ENCODE measurements at places on chromosomes 5 and 9. TPM values are rescaled to one million over a fixed set of nuclear protein-coding genes. Genes with fewer than 3 reads are reported as not detected.

IL5 gene
- not detected for total RNA-seq

DNA sequence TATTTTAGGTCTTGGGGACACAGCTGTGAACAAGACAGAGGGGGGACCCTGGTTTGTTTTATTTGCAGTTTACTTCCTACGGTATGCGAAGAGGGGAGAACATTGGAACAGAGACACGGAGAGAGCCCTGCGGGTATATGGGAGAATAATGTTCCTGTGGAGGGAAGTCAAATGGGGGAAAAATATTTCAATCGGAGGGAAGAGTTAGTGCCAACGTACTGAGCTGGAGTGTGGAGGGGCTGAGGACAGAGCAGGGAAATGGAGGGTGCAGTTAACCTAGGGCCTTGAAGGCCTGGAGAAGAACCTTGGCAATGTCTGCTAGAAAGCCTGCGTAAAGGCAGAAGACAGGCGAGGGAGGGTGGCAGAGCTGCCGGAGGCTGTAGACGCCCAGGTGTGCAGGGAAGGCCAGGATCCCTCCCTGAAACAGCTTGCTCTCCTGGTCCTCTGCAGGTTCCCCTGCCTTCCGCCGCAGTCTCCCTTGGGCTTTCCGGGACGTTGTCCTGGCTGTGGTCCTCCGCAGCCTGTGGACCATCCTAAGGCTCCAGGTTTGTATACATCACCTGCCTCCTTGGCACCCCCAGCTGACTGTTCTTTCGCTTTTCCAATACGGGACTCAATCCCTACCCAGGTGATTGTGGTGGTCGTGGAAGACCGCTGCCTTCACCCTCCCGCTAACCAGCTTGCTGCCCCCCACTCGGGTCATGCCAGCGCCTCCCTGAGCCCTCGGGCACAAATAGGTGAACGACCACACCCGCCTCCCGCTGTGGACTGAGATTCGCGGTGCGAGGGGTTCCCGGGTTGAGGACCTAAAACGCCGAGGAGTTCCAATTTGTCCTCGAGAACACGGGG, 1.9 kb upstream of the RACK1 start:
- peak; percentile 44 for DNase-seq

DNA sequence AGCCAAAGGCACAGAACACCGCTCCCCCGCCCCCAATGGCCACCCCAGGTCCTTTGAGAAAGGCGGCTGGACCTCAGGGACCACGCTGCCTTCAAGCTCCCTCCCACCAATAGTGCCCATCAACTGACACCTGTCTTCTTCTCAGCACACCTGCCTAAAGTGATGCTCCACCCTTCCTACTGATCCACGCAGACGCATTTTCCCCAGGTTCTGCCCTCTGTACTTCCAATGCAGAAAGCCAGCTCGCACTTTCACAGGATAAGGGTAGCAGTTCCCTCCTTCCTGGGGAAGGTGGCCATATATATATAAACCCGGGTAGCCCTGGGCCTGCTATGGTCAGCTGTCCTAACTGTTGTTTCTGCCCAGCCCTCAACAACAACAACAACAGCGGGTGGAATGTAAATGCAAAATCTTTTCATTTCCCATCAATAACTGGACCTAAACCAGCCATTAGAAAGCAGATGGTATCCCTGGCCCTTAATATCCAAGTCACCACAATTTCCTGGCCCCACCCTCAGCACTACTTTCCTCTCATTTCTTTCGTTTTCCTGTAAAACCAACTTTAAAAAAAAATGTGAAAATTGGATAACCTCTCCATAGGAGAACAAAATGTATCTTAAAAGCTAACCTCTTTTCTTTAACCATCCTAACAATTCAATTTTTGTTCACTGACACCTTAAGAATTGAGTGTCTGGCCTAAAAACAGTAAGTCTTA, 1.7 kb downstream of the GOLM1 start:
- DNase-seq = no peak

DNA sequence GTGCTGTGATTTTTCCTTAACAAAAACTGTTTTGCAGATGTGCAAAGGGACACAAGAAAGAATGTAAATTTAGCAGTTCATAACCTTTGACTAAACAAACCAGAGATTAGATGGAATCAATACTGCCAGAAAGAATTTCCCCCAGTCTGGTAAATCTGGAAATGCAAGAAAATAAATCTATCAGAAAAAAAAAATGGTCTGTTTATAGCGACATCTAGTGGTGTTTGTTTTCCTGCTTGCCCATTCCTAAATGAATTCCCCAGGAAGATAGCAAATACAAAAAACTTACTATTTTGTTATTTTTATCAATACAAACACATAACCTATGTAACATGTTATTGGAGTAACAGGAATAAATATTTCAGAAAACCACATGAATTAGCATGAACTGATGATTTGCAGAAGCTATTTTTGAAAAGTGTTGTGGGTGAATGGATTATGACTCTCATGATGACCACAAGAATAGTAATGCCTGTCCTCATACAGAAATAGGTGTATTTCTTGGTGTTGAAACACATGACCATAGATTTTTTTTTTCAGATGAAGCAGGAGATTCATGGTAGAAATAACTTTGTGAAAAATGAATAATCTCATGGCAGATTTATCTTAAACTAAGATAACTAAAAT, 1703.8 kb downstream of the MAT2B start:
- peak; percentile 6 for DNase-seq

AGTPBP1 gene
- 144 TPM for total RNA-seq

DNA sequence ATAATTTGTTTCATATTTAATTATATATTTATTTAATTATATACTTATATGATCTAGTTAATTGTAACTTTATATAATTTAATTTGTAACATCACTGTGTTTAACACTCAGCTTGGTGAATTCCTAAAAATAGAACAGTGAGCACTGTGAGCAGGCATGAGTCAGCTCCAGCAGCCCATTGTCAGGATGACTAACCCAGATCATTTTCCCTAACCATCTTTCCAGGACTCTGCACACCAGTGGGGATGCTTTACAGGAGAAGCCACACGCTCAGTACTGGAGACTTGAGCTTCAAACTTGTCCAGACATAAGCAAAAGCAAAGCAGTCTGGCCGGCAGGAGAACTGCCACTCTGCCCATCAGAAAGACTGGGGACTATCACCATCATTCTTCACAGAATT, 446.2 kb upstream of the TRPC7 start:
- DNase-seq = peak; percentile 45
